HEK293T (cell line): ENCODE measurements at places on chromosomes 7 and 10.

DNA sequence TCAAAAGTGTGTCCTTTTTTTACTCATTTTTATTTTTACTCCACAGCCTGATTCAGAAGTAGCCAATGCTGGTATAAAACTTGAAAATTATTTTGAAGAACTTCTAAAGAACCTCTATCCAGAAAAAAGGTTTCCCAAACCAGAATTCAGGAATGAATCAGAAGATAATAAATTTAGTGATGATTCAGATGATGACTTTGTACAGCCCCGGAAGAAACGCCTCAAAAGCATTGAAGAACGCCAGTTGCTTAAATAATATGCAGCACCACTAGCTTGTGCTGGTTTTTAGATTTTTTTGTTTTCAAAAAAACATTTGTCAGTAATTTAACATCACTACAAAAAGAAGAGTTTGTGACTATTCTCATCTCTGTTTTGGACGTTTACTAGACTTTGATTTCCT is 116.5 kb downstream of the SVOPL start:
- DNase-seq = no peak

DNA sequence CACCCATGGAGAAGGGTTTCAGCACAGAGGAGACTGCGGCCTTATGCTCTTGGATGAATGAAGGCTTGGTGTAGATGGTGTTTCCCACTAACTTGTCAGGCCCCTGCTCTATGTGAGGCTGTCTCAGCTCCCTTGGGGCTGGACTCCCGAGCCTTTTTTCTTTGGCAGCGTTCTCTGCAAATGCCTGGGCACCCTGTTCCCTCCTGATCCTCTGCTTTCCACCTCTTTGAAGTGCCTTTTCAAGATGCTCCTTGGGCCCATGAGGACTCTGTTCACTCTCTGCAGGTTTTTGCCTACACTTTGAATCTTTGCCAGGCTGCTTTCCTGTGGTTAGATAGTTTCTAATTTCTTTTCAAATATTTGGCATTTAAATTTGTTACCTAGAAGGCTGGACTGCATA is 6.8 kb upstream of the ACBD5 start:
- no peak for DNase-seq

- DNase-seq = no peak
Observed at GRCh38 chr10:33570495-33570894, 236.0 kb upstream of the NRP1 start.

DNA sequence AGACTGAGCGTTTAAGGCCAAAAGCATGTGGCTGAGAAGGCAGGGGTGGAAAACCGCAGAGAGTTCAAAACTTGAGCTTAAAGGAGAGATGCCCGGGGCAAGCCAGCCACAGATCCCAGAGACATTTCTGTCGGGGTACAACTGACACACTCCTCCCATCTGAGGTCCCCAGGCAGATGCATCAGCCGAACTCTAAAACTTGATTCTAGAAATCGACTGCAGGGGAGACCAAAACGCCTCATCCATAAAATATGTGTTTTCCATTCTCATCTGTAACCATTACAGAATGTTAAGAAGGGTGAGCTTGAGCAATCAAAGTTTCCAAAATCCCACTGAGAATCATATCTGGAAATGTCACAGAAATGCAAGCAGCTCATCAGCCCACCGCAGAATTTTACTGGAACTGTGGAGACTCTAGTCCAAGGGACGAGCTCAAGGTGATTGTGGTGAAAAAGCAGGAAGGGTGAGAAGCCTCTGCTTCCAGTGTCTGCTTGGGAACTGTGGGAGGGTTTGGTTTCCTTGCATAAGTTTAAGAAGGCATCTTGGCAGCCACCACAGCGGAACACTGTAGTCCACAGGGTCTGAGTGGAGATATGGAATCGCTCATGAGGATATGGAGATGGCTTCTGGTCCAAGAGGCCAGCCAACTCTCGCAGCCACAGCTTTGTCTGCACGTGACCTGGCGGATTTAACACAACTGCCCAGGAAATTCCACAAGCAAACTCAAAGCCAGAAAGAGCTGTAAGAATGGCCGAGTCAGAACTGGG is 249.2 kb downstream of the SFMBT2 start:
- no peak for DNase-seq

DNA sequence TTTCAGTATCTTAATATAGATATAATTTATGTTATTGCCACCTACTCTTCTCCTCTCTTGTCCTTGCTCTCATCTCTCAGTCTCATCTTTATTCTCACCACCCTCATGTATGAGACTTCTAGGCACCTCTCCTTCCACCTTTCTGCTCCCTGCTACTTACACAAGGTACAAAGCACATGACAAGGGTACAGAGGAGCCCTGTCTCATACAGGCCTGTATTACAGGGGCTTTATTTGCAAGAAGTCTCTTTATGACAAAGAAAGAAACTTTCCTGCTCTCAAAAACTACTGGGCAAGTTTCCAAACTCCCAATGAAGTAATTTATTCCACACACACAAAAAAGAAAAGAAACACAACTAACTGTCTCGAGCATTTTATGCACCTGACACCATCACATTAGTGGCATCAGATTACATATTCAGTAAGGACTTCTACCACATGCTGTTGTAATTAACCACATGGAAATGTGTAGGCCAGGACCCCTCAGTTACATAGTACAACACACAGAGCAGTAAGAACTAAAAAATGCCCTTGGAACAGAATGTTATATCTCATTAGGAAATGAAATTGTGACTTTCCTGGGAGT is 253.1 kb downstream of the FZD1 start:
- no peak for DNase-seq

- no peak for DNase-seq
Observed at GRCh38 chr10:45278860-45279498, 36.4 kb downstream of the OR13A1 start.

GRCh38 chr7:55276572-55277295 is 88.4 kb upstream of the LANCL2 start:
- DNase-seq = no peak

DNA sequence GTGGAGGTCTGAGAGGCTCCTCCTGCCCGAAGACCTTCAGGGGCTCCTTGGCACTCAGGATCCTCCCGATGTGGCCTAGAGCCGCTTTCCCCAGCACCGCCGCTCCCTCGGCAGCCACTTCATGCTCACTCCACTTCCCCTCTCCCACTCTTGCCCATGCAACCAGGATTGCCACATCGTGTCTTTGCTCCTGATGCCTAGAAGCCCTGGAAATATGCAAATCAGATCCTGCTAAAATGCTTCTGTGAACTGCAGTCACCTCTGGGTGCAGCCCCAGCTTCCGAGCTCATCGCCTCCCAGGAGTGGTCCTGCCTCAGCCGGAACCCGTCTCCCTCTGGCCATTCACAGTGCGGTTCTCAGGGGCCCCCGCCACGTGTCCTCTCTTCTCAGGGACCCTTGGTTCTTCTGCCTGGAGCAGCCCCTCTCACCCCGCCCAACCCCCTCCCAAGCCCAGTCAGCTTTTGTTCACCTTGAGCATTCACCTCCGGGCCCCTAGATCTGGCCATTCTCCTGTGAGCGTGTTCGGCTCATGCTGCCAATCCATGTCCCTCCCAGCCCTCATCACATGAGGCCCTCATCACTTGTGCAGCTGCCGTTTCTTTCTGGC is 175.5 kb downstream of the ADARB2 start:
- no peak for DNase-seq

GRCh38 chr7:150514748-150515222 is at the start of gene GIMAP7:
TSS of gene GIMAP7 (plus strand) at chr7:150514872. CDS start at chr7:150519975, 5,103 bp downstream.
- no peak for DNase-seq

DNA sequence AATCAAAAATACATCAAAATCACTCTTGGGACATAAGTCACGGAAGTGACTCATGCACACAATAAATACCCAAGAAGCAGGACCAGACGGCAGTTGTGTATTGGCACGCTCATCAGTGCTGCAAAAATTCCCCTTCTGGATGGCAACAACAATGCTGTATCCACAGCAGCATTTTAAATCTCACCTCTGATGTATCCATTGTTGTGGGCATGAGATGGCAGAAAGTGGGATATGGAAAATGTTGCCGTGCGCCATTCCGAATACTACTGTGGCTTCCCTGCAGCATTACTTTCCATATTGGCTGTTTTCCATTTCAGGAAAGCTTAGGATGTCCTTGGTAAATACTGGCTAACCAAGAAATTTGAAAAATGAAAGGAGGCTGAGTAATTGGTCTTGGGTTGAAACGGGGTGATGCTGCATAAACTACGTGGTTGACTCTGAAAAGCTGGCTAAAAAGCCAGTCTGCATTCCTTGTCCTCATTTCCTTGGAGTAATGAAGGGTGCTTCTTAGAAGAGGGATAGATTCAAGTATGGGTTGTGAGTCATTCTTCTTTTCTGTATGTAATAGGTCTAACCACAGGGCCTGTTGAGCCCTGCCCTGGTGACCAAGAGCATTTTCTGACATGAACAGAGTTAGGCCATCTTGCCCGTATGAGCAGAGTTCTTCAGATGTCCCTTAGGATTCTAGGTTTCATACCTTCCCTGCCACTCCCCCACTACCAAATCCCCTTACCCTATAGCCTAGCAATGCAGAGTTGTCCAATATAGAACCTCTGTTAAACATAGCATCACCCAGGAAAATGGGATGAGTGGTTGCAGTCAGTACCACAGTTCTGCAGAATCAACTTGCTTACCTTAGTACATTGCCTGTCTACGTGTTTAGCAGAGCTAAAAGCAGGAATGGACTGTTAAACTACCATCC is 36.3 kb upstream of the TOMM7 start:
- no peak for DNase-seq

DNA sequence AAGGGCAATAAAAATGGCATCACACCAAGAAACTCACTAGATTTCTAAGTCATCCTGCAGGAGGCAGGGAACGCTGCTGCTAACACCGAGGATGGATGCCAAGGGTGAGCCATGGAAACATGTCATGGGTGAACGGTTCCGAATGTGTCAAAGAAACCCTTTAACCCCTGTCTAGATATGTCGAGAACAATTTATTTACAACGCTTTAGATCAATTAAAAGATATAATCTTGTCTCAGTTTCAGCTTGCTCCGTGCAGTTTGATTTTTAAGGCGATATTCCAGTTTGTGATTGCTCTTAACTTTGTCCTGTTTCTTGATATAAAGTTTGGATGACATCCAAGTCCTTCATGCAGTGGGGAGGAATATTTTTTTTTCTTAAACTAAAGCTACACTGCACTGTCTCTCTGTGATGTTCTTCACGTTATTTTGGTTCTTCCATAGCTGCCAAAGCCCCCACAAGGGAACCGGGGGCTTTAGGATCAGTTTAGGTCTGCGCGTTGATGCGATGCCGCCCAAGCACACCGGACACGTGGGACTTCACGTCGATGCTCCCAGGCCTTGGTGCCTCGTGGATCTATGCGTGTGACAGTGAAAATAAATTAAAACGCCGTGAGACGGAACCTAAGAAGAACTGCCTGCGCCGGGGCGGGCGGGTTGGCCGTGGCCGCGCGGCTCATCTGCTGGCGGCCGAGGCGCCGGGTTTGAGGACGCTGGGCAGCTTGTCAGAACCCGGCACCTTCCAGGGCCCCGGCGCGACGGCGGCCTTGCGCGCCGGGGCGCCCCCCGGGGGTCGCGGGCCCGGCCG is 220.3 kb downstream of the PHTF2 start:
- DNase-seq = peak; percentile 28

GRCh38 chr10:60627778-60628748 is 150.2 kb upstream of the CDK1 start:
- no peak for DNase-seq

DNA sequence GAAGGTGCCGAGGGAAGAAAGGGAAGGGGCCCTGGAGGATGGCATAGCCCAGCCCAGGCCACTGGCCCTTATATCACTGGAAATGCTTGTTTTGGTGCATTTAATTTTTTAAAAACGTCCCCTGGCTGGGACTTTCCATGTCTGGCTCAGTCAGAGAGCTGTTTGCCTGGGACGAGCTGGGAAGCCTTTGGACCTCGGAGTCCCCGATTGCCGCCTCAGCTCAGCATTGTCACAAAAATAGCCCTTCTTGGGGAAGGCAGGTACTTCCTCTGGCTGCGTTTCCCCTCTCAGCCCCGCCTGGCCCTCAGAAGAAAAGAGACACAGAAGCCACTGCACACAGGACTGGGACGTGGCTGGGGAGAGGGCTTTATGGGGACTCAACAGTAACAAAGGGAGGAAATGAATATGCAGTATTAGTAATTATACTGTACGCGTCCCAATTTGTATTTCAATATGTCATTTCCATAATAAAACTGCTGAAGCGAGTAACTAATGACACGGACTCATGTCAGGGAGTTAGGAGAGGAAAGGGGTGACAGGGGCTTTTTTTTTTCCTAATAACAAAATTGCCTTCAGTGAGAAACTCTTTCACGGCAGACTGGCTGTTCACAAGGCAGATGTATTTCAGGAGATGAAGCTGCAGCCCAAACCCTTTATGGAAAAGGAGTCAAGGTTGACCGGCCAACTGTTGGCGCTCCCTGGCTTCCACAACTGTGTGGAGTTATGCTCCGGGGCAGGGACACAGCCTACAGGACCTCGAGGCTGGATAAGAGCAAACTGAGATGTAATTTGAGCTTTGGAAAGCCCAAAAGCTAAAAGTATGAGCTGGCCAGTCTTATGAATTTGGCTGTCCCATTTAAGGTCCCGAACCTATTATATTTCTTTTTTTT is 31.0 kb upstream of the MXI1 start:
- DNase-seq = no peak

- DNase-seq = no peak
Observed at GRCh38 chr10:101429423-101429822, 75.5 kb downstream of the BTRC start.

DNA sequence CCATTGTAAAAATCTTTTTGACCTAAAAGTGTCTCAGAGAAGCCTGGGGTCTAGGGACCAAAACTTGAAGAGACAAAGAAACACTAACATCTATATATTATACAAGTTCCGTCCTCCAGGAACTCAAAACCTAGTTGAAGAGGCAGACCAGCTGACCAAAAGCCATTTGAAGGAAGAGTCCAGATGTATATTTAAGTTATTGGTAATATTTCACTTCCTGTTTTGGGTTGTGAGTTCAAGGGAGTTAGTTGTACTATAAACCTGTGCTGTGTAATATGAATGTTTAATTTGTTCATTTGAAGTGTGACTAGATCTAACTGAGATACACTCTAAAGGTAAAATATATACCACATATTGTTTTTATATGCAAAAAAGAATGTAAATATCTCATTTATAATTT is 45.0 kb downstream of the CDK1 start:
- no peak for DNase-seq

DNA sequence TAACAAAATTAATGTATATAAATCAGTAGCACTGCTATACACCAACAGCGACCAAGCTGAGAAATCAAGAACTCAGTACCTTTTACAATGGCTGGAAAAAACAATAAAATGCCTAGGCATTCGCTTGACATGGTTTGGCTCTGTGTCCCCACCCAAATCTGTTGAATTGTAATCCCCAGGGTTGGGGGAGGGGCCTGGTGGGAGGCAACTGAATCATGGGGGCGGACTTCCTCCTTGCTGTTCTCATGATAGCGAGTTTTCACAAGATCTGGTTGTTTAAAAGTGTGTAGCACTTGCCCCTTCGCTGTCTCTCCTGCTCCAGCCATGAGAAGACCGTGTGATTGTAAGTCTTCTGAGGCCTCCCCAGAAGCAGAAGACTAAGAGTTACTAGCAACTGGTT is 8.6 kb downstream of the ZNF786 start:
- no peak for DNase-seq

DNA sequence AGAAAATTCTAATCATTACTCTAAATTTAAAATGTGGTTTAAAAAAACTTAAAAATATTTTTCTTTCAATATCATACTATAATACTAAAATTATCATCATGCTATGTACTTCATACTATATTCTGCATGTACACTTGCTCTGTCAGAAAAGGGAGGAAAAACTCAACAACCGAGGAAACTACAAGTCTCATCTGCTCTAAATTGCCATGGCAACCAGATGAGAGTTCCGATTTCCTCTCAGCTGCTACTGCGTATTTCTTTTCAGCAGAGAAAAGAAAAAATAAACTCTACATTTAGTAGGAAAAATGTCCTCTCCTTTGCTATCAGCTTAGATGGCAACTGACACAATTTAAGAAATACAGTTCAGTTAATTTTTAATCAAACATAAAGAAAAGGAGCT is 178.9 kb downstream of the SRPK2 start:
- no peak for DNase-seq
